ENCODE measurements at places on chromosomes 1 and 21.

DNA sequence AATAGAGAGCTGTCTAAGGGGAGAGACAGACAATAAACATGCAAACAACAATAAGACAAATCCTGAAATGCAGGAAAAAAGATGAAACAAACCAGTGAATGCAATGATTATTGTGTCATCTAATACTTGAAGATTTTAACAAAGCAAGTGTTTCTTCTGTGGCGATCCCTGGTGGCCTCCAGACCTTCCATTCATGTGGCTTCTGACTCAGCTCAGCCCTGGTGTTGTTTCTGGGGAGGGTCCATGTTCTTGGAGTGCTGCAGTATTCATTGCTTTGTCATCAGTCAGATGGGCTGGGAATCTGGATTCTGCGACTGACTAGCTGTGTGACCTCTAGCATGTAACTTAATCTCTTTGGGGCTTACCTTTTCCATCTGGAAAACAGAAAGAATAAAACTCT lies 1.5 kb upstream of the C2CD4D start:
- peak; percentile 43 for DNase-seq

DNA sequence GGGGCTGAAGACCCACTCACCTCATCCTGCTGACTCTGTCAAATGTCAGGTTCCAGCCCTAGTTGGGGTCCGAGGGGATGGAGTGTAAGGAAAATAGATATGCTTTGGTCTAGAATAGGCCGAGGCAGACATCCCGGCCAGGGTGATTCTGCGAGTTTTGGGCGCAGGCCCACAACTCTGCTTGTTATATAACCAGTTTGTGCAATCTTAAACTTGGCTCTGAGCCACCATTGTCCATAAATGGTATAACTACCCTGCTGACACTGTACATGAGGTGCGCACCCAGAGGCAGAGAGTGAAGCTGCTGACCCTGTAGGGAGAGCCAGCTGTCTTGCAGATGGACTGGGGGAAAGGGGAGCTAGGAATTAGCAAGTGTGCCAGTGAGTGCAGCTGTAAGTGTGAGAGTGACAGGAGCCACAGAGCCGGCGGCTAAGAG lies 1388.8 kb downstream of the AMY1C start:
- DNase-seq: peak; percentile 53

DNA sequence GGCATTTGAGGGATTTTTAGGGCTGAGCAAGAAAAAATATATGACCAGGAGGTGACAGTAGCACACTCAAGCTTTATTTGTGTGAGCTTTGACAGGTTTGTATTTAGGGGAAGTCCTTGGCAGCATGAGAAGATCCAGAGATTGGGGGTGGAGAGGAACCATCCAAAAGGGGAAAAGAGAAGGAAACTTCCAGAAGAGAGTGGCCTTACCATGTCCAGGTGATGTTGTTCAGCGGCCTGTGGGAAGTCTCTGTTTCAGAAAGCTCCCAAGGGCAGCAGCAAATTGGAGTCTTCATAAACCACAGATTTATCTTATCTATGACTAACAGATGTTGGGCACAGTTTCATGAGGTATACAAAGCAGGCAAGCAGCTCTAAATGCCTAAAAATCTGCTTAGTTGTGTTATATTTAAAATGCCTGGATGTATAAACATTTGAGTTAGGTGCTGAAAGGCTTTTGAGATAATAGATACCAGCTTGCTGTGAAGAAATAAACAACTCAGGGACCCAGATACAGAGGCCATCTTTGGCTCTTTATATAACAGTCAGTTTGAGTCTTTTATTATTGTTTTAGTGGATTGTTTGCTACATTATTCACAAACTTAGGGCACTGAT lies 21.2 kb upstream of the ADAR start:
- DNase-seq: no peak

DNA sequence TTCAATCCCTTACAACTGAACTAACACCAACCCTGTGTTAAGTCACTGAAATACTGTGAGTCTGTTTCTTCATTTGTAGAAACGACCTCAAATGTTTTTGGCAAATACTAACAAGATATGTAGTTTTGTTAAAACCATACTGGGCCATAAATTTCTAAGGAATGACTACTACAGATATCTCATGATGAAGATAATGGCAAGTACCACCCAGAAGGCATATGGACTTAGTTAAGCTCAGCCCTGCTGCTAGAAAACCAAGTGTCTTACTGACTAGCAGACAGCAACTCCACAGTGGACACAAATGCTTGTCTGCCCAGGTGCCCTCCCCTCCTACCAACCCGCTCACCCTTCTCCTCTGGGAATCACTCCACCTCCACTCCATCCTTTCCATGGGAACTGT lies 44.5 kb upstream of the BMP8B start:
- DNase-seq: no peak

DNA sequence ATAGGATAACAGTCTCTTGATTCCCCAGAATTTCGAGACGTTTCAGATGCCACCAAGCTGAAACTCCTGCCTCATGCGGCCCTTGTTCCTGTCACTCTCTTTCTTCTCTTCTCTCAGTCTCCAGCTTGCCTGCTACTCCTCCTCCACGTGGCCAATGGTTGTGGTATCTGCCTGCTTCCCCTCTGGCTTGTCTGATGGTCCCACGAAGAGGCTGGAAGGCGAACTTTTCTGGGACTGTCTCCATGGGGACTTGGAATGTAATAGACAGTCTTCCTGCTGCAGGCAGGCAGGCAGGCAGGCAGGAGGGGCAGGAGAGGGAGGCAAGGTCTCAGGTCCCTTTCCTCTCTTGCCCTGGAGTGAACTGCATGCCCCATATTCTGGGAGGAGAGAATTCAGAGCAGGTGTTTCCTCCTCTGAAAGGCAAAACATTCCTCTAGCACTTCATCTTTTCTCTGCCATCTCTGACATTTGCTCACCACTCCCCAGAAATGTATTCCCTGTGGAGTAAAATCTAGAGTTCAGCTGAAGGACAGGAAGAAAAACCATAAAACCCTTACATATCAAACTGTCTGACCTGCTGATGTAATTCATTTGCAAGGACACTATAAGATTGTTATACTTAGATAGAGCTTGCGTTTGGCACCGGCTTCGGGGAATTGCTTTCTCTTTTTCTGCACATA lies 64.1 kb upstream of the GNG12 start:
- DNase-seq: no peak

DNA sequence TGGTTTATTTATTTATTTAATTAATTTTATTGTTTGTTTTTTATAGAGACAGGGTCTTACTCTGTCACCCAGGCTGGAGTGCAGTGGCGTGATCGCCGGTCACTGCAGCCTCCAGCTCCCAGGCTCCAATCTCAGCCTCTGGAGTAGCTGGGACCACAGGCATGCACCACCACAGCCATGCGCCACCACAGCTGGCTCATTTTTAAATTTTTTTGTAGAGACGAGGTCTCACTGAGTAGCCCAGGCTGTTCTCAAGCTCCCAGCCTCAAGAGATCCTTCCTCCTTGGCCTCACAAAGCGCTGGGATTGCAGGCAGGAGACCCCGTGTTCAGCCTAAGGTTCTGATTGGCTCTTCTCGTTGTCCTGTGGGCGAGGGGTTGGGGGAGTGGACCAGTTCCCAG lies 22.1 kb downstream of the UMODL1 start:
- DNase-seq: no peak

DNA sequence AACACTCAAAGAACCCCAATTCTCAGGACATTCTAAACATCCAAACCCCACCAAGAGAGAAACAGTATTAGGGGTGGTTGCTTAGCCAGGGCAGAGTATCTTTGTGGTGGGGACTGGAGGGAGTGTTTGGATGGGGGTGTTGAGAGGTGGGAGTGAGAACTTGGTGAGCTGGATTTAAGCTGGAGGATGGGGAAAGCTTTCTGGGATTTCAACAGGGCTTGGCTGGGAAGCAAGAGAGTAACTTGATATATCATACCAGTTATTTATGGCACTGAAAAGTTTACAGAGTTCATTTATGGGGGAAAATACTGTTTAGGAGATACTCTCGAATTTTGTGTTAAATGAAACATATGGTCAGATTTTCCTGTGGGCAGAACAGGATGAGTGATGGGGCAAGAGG lies 6.8 kb upstream of the CNIH3 start:
- no peak for DNase-seq

- no peak for DNase-seq
These were observed 18.6 kb upstream of the ANKRD45 start for GRCh38 chr1:173688300-173688699.

DNA sequence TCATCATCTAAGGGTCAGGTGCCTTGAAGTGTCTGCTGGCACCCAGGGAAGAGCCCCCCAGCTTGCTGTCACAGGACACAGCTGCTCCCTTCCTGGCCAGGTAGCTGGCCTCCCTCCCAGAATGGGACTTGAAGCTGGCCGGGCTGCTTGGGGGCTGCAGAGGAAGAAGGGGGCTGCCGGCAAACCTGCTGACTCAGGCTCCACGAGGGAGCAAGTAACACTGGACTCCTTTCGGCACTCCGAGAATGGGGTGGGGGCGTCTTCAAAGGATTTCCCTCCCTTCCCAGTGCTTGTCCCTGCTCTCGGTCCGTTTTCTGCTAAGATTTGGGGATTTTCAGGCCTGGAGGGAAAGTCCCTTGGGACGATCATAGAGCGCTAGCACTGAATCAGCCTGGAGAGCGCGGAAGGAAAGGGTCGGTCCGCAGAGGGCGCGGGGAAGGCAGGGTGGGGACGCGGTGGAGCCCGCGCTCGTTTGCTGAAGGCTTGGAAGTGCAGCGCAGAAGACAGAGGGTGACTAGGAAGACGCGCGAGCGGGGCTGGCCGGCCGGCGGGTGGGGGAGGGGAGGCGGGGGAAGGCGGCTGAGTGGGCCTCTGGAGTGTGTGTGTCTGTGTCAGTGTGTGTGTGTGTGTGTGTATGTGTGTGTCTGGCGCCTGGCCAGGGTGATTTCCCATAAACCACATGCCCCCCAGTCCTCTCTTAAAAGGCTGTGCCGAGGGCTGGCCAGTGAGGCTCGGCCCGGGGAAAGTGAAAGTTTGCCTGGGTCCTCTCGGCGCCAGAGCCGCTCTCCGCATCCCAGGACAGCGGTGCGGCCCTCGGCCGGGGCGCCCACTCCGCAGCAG lies at the start of gene CSF1:
CSF1 (plus strand) TSS at position 727 of the 840 bp plus-strand sequence. CDS start 175 bp downstream, outside the sequence.
- no peak for DNase-seq

- peak; percentile 30 for DNase-seq
These were observed at the start of gene CSMD2 for GRCh38 chr1:34164771-34165391. TSS of gene CSMD2 (minus strand) at chr1:34165230. CDS start at chr1:34165097, 133 bp downstream.

DNA sequence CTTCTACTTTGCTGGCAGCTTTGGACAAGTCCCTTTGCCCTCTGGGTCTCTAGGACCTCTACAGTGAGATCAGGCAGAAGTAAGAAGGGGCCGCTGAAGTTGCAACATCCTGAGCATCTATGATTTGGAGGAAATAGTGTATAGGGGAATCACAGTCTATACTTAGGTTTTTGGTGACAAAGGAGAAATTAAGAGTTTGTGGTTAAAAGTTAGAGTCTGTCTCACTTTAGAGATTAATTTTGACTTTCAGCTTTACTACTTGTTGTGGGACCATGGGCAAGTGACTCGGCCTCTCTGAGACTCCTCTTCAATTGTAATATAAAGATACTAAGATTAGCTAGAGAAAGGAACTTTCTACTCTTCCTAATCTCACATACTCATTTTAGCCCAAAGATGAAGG lies 33.1 kb upstream of the LMX1A start:
- DNase-seq: no peak

DNA sequence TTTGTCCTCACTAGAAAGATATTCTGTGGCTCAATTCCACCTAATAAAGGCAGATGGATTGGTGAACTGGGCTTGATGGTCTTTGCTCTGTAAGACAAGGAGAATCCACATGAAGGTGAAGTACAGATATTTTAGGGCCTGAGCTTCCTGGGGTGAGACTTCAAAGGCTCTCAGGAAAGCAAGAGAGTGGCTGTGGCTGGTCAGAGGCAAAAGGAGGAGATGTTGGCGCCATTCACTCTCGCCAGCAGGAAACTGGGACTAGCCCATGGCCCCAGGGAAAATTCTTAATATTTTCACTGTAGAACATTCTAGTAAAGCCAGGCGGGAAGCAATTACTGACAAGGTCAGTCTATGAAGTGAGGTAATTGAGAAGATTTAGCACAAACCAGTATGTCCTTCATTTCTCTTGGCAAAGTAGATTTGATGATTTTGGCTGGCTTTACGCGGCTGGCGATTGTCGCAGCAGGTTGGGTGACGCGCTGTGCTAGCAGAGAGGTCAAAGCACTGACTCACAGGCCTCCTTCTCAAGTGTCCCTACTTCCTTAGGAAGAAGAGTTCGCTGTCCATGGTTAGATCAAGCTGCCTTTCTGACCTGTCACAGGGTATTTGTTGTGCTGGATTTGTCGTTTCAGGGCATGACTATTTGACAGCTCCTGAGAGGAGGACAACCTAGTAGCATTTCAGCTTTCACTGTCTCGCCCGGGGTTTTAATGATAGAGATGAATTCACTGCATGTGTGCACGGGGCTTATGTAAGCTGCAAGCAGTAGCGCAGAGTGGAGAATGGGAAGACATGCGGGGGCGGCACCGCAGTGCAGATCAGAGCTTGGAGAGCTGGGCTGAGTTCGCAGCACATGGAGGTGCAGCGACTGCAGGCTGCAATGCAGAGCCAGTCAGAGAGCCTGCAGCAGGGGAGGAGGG lies 32.7 kb downstream of the XCL1 start:
- peak; percentile 52 for DNase-seq

GRCh38 chr1:78840453-78841271 lies 165.9 kb downstream of the ADGRL4 start:
- peak; percentile 74 for DNase-seq

GRCh38 chr1:1565340-1565739 lies 9.3 kb downstream of the SSU72 start:
- DNase-seq: no peak

DNA sequence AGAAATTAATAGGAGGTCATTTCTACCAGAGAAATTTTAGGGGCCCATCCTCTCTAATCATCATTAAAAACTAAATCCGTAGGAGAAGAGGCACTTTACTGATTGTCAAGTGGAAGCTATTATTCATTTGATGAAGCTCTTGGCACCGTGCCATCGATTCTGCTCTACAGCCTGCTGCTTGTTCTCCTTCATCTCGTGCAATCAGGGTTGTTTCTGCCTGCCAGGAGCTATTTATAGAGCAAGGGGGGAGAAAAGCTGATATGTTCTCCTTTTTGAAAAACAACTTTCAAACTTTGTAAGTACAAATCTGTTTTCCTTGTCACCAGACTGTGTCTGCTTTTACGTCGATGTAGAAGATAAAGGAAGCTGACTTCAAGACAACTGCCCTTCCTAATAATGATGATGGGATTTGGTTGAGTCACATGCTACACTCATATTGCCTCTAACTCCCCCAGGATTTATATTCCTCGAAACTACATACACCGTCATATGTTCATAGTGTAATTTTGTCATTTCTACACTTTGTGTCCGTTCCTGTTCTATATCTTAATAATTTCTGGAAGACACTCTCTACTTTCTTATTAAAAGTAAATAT lies 169.6 kb upstream of the LHX8 start:
- DNase-seq: peak; percentile 39

GRCh38 chr1:244391761-244392160 lies 59.9 kb downstream of the ADSS2 start:
- peak; percentile 69 for DNase-seq

DNA sequence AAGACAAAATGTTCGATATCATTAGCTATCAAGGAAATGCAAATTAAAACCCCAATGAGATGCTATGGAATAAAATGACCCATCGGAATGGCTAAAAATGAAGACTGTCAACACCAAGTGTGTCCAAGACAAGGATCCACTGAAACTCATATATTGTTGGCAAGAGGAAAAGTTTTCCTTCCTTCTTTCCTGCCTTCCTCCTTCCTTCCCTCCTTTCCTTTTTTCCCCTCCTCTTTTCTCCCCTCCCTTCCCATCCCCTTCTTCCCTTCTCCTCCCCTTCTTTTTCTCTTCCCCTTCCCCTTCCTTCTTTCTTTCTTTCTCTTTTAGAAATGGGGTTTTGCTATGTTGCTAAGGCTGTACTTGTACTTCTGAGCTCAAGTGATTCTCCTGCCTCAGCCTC lies 64.2 kb upstream of the TENT5B start:
- no peak for DNase-seq

- DNase-seq: peak; percentile 43
These were observed 147.3 kb downstream of the HS2ST1 start for GRCh38 chr1:87061742-87062156.

GRCh38 chr1:234206651-234207284 lies 166.5 kb upstream of the COA6 start:
- DNase-seq: peak; percentile 90

Data from epithelial cell of esophagus (primary cell).